Ascending aorta (tissue), 2 donors: ENCODE measurements at places on chromosomes 3 and 15. TPM values are rescaled to one million over a fixed set of nuclear protein-coding genes. Genes with fewer than 3 reads are reported as not detected.

CERS3 gene
- total RNA-seq: not detected

APH1B gene
- 17.0 TPM for total RNA-seq

NECTIN3 gene
- 104 TPM for total RNA-seq

RHCG gene
- total RNA-seq: 0.43 TPM

DNA sequence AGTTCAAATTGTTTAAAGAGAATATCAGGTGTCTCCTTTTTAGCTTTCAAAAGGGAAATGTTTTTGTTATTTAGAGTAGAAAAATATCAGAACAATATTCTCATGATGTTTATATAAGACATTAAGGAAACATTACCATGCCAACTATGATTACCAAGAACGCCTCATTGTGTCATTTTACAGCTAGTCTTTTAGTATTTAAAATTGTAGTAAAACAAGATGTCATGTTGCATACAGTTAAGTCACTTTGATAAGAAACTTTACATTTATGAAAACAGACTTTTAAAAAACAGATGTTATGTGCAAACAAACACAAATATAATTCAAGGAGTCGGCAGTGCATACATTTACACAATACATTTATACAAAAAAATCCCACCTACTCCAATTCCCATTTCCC, 4.4 kb downstream of the PLSCR4 start:
- no peak for DNase-seq

DNA sequence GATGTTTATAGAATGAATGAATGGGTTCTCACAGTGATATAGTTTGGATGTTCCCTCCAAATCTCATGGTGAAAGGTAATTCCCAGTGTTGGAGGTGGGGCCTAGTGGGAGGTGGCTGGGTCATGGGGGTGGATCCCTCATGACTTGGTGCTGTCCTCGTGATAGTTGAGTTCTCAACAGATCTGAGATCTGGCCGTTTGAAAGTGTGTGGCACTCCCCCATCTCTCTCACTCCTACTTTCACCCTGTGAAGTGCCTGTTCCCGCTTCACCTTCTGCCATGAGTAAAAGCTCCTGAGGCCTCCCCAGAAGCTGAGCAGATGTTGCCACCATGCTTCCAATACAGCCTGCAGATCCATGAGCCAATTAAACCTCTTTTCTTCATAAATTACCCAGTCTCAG, 170.8 kb upstream of the LINGO1 start:
- no peak for DNase-seq

DNA sequence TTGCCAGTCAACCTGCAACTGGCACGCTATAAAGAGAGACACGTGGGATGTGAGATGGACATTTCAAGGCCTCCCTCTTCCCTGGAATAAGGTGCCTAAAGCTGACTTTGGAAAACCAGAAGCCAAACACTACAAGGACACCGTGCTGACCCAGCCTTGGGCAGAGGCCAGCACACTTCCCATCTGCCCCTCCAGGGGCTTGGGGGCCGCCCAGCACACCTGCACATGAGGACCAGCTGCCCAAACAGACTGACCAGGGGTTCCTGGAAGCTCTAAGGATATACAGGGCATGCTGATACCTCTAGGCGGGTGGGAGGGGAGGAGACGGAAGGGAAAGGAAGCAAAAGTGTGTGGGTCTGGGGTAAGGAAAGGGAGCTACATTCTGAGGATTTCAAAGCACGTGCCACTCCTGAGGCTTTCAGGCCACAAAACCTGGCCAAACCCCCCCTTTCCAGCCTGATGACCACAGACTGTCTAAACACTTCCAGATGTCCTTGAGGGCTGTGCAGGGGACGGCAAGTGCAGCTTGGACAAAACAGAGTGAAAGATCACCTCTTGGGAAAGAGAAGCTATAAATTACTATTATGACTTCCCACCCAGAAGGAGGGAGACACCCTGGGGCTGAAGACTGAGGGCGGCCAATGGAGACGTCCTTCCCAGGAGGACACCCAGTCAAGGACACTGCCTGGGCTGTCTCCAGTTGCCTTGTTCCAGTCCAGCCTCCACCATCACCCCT, 57.9 kb downstream of the ADCY5 start:
- DNase-seq: no peak

- no peak for DNase-seq
These were observed 56.1 kb downstream of the ST6GAL1 start for GRCh38 chr3:186986406-186986805.

DNA sequence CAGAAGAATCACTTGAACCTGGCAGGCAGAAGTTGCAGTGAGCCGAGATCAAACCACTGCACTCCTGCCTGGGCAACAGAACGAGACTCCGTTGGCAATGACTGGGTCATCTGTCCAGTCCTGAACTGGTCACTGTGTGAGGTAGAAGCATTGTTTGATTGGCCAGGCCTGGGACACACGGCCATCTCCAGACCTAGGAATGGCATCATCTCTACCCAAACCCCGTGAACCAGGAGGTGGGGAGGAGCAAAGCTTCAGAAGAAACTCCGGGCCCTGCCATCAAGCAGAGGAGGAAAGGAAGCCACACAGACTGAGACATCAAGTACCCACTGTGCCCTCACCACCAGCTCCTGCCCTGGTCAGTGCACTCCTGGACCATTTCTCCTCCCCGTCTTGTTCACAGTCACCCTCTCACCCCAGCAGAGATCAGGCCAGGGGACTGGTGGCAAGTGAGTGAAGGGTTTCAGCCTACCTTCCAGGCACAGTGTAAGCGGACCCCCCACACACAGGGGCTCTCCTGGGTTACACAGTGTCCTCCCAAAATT, 31.6 kb downstream of the GOLGA6L2 start:
- peak; percentile 37 for DNase-seq
